Stimulated activated memory B cell treated with anti-CD40 and anti-IgM and Interleukin-4, amounts not matched to agents 10 μg/mL and 1 μg/mL and 100 μg/mL, for 72 hours (primary cell): ENCODE measurements at places on chromosomes 3 and 15.
A peak's percentile ranks its signal among the peaks of the same experiment; 100 is the strongest.

- no peak for ATAC-seq
Observed at GRCh38 chr3:126935756-126936509, 47.0 kb upstream of the PLXNA1 start.

DNA sequence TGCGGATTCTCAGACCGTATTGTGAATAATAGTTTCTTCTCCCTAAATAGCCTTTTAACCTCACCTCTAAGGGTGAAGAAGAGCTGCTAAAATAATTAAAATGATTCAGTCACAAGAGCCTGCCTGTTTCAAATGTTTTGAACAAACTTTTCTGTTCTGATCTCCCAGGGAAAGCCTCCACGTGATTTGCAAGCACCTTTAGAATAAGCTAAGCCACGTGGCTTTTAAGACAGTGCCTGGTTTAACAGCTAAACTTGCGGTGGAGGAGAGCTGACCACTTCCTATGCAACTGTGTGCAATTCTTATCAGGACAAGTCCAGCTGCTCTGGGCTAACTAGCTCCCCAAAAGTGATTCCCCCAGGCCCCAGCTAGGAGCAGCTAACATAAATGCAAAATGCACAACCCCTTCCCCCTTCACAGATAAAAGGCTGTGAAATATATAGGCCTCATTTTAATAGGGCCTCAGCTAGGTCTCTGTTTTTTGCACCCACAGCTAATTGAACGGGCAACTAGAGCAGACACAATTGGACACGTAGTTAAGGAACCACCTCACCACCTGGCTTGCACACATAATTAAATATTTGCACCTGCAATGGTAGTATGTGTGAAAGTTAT is 401.2 kb upstream of the NR2F2 start:
- ATAC-seq: no peak

GRCh38 chr15:75861750-75862402 is 18.6 kb downstream of the UBE2Q2 start:
- no peak for ATAC-seq

- ATAC-seq: no peak
Observed at GRCh38 chr3:170330366-170330765, 27.1 kb upstream of the SKIL start.

DNA sequence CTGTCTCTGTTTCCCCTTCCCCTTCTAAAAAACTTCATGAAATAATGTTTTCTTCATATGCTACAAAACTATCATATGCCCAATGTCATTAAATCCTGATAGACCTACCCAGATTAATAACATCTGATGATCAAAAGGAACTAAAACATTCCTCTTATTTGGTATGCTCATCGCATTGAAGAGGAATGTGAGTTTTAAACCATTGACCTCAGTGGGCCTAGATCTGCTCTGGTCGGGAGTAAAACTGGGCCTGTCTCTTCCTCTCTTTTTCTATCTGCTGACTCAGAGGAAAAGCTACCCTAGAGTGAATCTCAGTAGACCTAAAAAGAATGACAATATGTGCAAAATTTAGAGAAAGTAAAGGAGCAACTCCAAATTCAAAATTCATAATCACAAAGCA is 275.8 kb downstream of the SATB1 start:
- no peak for ATAC-seq

- no peak for ATAC-seq
Observed at GRCh38 chr3:149494022-149494758, 19.7 kb downstream of the TM4SF4 start.

- peak; percentile 71 for ATAC-seq
Observed at GRCh38 chr3:27610800-27611525, 111.2 kb downstream of the EOMES start.

DNA sequence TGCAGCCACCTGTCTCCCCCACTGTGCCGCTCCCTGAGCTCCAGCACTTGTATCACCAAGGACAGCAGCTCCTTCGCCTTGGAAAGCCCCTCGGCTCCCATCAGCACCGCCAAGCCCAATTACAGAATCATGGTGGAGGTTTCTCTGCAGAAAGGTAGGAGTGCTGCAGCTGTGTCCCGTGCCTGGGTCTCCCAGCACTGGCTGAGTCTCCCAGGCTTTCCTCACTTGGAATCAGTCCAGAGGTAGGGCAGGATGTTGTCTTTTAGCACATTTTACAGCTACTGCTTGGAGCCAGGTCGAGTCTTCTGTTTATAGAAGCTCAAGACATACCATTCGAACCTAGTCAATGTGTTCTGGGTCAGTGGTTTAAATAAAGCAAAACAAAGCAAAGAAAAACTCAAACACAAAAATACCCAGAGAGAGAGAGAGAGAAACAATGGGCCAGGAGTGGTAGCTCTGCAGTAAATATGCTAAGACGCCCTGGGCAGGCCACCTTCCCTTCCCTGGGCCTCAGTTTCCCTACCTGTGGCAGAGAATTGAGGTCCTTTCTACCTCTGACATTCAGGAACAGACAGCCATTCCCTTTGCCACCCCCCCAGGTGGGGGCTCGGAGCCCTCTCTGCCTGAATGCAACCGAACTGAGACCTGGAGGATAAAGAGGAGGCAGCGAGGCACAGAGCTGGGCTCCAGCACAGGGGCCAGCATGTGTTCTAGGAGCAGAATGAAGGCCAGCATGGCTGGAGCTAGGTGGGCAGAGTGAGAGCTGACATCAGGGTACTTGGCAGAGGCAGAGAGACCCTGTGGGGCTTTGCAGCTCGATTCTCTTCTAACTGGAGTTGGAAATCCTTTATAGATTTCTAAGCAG is 44.1 kb downstream of the STARD5 start:
- ATAC-seq: no peak

- no peak for ATAC-seq
Observed at GRCh38 chr3:49121132-49121736, 611 bp upstream of the USP19 start.

DNA sequence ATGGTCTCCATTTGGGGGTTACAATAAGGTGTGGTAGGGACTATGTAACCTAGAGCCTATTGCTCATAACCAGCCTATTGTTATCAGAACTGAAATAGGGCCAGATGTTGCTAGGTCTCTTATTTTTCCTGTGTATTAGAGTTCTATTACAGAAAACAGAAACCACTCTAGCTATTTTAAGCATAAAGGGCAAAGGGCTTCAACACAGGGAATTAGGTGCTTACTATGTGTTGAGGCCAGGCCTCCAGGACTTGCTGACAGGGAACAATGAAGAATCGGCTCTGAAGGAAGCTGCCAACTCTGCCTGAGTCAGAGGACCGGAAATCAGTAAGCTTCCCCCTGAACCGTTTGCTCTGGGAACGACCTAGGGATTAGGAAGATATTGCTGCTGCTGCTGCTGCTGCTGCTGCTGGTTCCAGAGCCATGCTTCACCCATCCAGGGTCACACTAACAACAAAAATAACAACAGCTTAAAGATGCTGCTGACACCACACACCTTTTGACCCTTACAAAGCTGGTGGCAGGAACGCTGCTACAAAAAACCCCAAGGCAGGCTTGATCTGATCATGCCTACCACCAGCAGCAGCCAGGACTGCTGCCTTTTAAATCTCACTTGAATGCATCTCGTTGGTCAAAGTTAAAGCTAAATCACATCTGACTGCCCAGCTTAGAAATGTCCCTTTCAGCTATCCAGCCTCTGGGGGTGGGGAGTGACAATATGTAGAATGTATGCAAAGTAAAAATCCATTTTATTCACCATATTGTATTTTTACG is 276.9 kb upstream of the IL12A start:
- ATAC-seq: no peak

DNA sequence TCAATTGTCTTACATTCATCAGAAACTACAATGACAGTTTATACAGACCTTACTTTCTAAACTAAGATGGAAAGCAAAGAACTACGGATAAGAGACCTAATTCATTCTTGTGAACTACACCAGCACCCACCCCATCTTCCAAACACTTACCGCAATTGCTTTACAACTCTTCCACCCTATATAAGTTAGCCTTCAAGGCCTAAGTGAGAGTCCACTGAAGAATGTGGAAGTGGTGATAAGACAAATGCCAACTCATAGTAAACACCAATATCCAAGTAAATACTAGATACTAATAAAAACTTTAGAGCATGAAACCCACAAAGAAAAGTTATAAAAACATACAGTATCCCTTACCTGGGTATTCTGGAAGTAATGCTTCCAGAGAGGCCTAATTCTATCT is 13.6 kb downstream of the ARF4 start:
- ATAC-seq: no peak

DNA sequence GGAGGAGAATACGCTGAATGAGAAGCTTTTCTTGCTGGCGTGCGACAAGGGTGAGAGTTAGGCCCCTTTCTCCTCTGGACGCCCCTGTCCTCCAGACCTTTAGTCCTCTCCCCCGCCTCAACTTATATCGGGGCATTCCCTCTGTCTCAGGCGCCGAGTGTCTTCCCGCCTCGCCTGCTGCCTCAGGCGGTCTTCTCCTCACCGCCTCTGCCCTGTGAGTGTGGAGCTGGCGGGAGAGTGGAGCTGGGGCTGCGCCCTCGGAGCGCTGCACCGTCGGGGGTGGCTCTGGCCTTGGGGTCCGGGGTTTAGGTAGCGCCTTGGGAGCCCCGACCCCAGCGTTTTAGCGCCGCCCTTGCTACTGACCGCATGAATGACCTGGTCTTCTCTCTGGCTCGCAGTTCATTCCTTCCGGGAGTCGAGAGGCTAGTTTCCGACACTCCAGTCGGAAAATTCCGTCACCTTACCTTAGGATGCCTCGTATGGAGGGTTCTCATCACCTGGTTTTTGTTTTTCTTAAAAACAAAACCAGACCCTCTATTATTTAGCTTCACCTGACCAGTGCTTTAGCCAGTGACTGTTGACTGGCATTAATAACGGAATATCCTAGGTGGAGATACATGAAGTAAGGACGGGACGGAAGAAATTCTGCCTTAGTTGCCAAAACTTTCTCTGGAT is 985 bp downstream of the TRPC1 start:
- peak; percentile 31 for ATAC-seq

DNA sequence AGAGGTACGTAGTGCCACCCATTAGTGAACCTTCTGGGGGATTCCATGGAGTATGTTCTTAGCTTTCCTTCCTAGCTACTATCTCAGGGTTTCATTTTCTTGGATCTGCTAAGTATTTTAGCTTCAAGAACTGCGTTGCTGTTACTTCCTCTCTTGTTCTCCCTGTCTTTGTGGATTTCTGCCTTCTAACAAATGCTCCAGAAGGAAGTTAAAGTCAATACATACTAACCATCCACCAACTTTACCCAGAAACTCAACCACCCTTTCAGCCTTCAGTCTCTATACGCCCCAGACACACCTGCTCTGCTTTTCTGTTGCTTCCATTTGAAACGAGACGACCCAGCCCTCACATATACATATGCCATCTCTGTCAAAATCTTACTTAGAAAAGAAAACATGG is 2.4 kb upstream of the KLF13 start:
- ATAC-seq: no peak

DNA sequence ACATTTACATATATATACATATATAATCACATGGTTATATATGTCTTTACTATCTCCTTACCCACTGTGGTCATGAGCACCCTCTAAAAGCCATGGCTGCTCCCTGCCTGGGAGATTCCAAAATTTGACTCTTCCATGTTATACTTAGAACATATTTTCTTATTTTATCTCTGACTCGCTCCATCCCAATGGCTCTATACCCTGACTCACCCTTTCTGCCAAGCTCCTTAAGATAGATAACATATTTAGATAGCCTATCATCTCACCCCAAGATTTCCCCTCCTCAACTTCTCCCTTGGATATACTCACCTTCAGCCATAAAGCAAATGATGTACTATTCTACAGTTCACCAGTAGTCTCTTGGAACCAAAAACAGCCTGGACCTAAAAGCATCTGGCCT is 65.1 kb downstream of the CD200R1L start:
- ATAC-seq: no peak

- ATAC-seq: no peak
Observed at GRCh38 chr15:53910236-53910849, 67.9 kb upstream of the UNC13C start.

GRCh38 chr15:80585544-80586018 is 109.5 kb upstream of the ABHD17C start:
- no peak for ATAC-seq

DNA sequence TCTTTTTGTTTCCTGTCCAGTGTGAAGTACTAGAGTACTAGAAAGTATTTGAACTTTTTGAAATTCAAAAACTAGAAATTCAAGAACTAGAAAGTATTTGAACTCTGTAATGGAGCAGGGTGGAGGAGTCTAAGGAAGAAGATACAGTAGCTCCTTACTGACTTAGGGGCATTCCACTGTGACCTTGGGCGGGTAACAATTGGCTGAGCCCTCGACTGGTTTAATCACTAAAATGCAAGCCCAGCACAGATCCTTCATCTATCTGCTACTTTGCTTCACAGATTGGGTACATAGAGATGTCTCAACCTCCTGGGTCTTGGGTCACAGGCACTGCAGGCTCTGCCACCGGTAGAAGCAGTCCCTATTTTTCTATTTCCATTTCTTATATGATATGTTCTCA is 462.1 kb upstream of the AGTR1 start:
- ATAC-seq: no peak

GRCh38 chr15:91890614-91891013 is 37.1 kb downstream of the SLCO3A1 start:
- ATAC-seq: no peak

GRCh38 chr3:14774431-14774830 is 44.3 kb upstream of the FGD5 start:
- ATAC-seq: no peak

DNA sequence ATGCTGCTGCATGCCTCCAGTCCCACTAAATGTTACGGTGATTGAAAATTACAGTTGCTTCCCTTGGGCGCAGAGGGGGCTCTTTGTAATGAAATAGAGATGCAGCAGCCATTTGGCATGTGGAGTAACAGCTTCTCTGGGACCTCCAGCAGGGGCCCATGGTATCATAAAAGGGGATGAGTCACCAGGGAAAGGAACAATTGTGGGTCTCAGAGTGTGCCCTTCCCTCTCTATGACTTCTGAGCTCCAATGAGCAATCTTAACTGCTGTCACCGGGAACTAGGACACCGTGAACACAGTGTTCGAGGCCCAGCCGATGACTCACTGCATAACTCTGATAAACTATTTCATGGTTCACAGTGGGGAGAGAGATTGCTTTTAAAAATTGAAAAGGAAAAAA is 164.8 kb upstream of the NUDT16 start:
- no peak for ATAC-seq

DNA sequence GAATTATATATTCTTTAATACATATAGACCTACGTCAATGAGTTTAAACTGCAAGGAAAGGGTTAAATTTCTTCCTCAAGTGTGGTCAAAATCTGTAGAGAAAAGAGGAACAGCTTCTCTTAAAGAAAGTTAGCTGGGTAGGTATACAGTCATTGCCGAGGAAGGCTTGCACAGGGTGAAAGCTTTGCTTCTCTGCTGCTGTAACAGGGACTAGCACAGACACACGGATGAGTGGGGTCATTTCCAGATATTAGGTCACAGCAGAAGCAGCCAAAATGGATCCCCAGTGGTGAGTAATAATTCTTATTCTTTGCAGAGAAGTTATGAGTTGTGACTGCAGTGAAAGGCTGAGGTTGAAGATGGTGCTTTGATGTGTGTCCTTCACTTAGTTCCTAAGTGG is at the start of gene CD86:
Gene CD86, plus strand, starts transcription at position 148 of the 400 bp plus-strand sequence. Its CDS starts 128 bp downstream, at position 276.
- peak; percentile 99 for ATAC-seq

- no peak for ATAC-seq
Observed at GRCh38 chr3:173618148-173618547, 220.6 kb downstream of the NLGN1 start.

- ATAC-seq: no peak
Observed at GRCh38 chr3:69567023-69567709, 172.1 kb upstream of the MITF start.

- ATAC-seq: no peak
Observed at GRCh38 chr3:115087512-115087911, 59.6 kb downstream of the ZBTB20 start.

- no peak for ATAC-seq
Observed at GRCh38 chr15:71120428-71120944, 5.2 kb downstream of the THSD4 start.
